ENCODE measurements at places on chromosomes 1 and 21. TPM values are rescaled to one million over a fixed set of nuclear protein-coding genes. Genes with fewer than 3 reads are reported as not detected.

GRCh38 chr1:223077247-223077833, 65.7 kb downstream of the TLR5 start:
- peak; percentile 19 for DNase-seq

DNA sequence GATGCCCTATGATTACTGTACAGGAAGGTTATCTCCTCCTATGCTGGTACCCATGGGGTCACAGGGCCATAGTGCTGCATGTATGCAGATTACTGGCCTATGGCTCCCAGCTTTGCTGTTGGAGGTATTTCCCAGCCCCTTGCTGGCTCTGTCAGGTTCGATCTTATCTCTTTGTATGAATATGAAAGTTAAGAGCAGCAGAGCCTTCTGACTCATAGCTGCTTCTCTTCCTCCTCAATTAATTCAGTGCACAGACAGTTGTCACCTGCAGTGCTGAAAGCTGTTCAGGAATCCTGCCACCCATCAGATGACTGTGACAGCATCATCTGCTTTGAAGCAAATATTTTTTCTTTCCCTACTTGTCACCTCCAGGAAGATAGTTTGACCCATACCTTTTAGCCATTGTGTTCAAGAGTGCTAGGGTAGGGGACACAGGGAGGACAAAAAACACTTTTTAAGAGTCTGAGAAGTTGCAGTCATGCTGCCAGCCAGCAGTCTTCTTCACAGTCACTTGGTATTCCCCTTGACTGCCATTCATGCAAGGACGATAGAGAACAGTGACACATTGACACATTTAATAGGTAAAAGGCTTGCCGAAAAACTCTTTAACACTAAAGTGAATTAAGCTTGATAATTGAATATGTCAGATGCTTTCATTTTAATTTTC, 73.1 kb downstream of the KIF1B start:
- DNase-seq, result no peak

Gene PCP4
- total RNA-seq, result 0.68 TPM

GRCh38 chr1:57789936-57790335, 366.1 kb upstream of the DAB1 start:
- DNase-seq, result no peak

Gene CAMK1G
- 0.29 TPM for total RNA-seq

Gene TARS2
- total RNA-seq, result 21.7 TPM

- DNase-seq, result no peak
Measured at GRCh38 chr1:226684026-226684425, 55.1 kb downstream of the ITPKB start.

Gene VANGL2
- total RNA-seq, result 5.5 TPM

Gene MCM3AP
- total RNA-seq, result 91.5 TPM

GRCh38 chr1:91729621-91730358, 156.2 kb downstream of the TGFBR3 start:
- DNase-seq, result no peak

DNA sequence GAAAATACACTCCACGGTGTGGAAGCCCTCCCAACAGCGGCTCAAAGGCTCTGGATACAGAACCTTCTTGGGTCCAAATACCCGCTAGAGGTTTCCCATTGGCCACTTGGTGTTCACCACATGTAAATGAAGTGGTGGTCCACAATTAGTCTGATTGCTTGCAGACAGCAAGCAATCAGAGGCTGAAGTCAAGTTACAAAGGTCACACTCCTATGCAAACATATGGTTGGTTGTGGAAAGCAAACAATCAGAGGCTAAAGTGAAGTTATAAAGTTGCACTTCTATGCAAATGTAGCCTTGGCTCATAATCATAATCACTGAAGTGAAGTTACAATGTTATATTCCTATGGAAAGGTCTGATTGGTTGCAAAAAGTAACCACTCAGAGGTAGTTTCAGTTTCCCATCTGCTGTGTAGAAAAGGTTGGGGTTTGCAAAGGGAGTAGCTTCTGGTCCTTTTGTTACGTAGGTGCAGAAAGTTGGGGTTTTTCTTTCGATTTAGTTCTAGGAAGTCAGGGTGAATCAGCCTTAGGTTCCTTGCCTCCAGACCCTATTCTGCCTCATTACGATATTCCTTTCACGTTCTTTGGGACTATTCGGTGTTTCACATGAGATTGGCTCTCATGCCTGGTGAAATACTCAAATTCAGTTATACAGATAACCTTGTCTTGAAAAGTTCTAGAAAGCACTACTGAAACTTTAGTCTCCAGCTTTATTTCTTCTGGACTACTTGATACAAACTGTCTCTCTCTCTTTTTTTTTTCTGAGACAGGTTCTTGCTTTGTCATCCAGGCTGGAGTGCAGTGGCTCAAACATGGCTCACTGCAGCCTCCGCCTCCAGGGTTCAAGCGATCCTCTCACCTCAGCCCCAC, 36.7 kb upstream of the MTF2 start:
- no peak for DNase-seq

GRCh38 chr1:69947837-69948236, 257.5 kb downstream of the LRRC40 start:
- no peak for DNase-seq

Gene ST6GALNAC3
- 17.1 TPM for total RNA-seq
